Renal pelvis (tissue), 12 donors: ENCODE measurements at places on chromosomes 3 and 15.

- no peak for DNase-seq
These were observed 32.1 kb downstream of the CYFIP1 start for GRCh38 chr15:22948056-22948455.

DNA sequence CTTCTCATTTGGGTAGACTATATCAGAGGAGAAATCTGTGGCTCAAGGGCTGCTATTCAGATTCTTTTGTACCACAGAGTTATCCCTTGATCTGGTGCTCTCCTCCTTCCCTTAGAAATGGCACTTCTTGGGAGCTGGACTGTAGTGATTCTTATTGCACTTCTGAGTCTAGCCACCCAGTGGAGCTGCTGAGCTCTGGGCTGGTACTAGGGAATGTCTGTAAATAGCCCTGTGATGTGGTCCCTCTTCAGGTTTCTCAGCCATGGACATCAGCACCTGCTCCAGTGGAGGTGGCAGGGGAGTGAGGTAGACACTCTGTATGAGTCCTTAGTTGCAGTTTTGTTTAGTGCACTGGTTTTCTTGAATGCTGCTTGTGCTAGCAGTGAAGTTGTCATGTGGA lies 1292.6 kb downstream of the SI start:
- DNase-seq, result peak; percentile 2

DNA sequence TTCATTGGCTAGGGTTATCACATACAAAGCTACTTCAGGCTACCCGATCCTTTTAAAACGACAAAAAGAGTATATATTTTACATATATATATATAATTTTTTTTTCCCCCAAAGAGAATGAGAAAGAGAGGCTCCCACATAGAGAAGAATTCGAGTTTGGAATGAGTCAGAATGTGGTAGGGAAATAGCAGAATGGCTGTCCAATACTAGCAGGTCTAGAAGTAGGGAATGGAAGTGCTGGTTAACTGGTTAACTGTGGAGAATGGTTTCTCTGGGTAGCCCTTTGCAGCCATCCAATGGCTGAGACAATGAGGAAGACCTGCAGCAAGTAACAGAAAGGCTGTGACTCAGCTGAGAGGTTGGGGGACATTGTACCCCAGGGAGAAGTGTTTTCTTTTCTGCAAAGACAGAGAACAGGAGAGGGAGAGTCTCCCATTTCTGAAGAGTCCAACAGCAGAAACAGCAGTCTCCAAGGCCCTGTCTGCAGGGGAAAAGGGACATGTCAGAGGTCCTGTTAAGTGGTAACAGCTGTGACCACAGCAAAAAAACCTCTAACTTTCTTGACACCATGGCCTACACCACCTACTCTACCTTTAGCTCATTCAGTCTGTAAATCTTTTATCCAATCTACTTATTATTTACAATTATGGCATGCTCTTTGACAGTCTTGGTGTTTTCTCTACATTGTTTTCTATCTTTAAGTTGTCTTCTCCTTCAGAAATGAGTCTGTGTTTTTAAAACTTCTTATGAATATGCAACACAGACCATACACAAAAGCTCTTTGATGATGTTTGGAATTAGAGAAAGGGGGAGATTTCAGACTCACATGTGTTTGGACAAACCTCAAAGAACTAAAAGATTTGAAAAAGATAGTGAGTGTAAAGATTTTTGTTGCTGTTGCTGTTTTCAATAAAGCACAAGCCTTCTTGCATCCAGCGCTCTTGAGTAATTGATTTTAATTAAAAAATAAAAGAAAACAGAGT lies 116.1 kb upstream of the SLC7A14 start:
- no peak for DNase-seq

GRCh38 chr3:121836064-121836463 lies 1.1 kb downstream of the EAF2 start:
- no peak for DNase-seq

DNA sequence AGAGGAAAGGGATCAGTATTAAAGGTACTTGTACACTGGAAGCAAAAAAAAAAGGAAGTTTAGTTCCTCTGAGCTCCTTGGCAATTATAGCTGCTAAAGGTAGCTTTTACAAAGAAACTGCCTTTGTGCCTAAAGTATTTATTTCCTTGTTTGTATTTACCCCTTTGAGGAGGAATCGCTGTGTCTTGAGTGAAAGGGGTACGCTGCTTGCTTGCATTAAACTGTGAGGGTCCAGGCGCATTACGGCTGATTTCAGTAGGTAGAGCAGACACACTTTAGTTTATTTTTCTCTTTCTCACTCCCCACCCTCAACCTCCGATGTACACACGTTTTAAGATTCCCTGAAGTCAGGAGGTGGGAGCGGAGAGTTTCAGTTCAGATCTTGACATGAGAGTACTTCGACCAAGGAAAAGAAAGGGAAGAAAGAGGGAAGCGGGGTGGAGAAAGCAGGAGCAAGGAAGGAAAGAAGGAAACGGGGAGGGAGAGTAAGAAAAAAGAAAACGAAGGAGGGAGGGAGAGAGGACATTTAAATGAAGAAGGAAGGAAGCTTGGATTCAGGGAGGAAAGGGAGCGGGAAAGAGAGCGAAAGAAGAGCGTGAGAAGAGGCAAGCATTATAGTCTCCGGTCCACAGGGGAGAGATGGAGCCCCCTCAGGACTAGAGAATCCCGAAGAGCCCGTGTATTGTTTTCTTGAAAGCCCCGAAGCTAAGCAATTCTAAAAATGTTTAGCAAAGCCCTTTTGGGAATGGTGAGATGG lies 1.2 kb upstream of the MME start:
- no peak for DNase-seq

- DNase-seq, result no peak
These were observed 54.9 kb downstream of the ABCC5 start for GRCh38 chr3:183962807-183963206.

GRCh38 chr15:28955160-28955992 lies 69.6 kb downstream of the APBA2 start:
- peak; percentile 78 for DNase-seq

DNA sequence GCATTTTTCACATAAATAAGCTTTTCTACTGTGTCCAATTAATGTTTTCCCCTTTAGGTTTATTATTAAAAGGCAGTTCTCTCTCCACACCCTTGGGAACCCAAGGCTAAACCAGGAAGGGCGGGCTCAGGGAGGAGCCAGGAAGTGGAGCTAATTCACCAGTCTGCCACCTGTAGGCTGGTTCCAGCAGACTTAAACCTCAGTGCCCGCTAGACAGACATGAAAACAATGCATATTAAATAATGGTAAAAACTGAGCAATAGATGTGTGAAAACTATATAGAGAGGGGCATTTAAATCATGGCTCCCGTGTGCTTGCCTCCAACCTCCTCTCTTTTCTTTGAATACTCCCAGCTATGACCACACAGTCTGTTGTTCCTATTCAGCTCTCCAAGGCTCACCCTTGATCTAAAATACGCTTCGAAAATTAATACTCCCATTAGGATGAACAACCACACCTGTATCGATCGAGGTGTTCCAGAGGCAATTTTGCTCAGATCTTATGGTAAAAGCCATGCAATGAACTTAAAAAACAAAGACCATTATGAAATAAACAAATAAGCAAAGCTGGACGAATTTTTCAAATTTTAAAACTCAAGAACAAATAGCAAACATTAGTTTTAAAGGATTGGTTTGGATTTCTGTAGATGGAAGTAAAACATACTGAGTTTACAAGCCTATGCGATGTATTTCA lies 253.3 kb downstream of the TJP1 start:
- DNase-seq, result no peak

GRCh38 chr15:50210462-50211157 lies 28.6 kb downstream of the SLC27A2 start:
- DNase-seq, result no peak

GRCh38 chr15:71066983-71067382 lies 48.3 kb upstream of the THSD4 start:
- DNase-seq, result no peak

GRCh38 chr3:4822568-4822967 lies 156.7 kb upstream of the BHLHE40 start:
- no peak for DNase-seq

- no peak for DNase-seq
These were observed 7.6 kb downstream of the NSUN3 start for GRCh38 chr3:94070341-94070911.

GRCh38 chr3:64489361-64490044 lies 198.3 kb downstream of the ADAMTS9 start:
- DNase-seq, result peak; percentile 92
